ENCODE measurements at places on chromosomes 6 and 20. TPM values are rescaled to one million over a fixed set of nuclear protein-coding genes. Genes with fewer than 3 reads are reported as not detected.

DNA sequence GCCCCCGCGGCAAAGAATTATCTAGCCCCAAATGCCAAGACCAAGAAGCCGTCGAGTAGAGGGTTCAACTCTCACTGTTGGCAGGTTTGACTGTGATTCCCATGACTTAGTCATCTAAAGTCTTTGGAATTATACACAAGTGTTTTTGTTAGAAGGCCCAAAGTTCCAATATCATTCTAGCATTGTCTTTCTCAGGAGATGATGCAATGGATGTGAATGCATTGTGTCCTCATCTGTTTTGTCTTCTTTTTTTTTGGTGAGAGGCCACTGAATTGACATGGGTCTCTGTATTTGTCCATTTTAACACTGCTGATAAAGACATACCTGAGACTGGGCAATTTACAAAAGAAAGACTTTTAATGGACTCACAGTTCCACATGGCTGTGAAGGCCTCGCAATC is 290.5 kb upstream of the ZFP64 start:
- ATAC-seq, result no peak

Gene GDAP1L1
- not detected for total RNA-seq

GRCh38 chr6:40516429-40516828 is 70.7 kb downstream of the LRFN2 start:
- ATAC-seq, result no peak

DNA sequence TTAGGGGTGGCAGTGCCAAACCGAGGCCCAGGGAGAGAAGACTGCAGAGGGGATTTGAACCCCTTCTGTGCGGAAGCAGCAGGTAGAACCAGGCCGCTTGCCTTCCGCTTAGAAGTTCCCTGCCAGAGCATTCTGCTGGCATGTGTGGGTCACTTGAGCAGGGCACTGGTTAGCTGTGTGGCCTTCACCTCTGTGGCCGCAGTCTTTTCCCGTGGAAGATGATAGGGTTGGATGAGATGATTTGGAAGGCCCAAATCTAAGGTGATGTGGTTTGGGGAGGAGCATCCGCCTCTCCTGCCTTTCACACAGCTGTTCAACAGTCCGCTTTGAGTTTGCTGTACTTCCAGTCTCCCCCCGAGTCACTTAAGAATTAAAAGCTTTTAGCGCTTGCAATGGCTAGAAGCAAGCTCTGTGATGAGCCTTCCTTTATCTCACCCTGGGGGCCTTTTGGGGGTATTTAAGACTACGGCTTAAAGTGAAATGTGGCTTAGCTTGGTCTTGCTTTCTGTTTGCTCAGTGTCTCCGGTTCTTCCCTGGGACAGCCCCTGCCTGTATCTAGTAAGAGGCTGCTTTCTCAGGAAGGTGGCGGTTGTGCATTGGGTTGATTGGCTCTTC is 743 bp downstream of the CMTR1 start:
- no peak for ATAC-seq

DNA sequence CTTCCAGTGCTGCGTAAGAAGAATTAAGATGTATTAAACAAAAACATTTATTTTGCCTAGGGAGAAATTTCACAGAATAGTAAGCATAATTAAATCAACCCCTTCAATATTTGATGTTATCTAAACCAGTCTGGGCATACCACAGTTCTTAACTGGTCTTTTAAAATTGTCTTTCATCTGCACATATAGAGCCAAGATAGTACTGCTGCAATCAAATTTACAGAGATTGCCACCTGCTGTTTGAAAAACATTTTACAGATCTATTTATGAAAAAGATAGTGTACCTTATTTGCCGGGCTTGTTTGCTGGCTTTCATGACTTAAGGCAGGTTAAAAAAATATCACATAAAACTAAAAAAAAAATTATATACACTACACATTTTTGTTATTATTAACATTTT is 323.2 kb downstream of the ADGRB3 start:
- no peak for ATAC-seq

Gene HLA-DOA
- 1.1 TPM for total RNA-seq
